Effector CD8-positive, alpha-beta T cell (primary cell): ENCODE measurements at places on chromosomes 2 and 18.

GRCh38 chr2:47134386-47135090, 20.6 kb downstream of the STPG4 start:
- no peak for DNase-seq

DNA sequence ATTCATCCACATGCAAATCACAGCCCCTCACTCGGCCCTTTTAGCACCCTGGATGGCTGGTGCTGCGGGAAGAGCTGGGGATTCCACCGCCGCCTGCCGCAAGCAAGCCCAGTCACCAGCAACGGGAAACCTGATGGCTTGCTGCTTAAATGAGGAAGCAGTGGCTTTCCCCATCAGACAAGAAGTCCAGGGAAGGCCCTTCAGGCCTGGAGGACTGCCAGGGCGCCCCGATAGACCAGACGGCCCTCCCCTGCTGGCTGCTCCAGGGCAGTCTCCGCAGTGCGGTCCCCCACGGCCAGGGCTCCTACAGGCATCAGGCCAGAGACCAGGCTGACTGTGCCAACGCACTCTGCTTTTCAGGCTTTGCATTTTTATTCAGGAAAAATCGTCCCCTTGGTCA, 439.1 kb downstream of the EIPR1 start:
- DNase-seq: no peak

DNA sequence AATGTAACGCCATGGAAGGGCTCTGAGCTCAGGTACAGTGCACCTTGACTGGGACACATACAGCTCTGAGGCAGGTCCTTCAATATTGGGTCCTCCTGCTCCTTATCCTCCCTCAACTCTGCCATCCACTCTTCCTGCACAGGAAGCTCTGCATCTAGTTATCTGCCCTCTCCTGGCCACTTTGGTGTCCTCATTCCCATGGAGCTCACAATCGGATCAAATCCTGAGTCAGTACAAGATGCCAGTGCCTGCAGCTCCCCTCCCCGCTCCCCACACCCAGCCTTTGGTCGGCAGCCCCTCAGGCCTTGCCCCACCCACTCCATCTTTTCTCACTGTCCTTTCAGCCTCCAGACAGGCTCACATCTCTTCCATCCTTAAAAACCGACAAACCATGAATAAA, 58.0 kb downstream of the LRRFIP1 start:
- DNase-seq: no peak

GRCh38 chr2:215332872-215333595, 21.2 kb downstream of the ATIC start:
- no peak for DNase-seq

DNA sequence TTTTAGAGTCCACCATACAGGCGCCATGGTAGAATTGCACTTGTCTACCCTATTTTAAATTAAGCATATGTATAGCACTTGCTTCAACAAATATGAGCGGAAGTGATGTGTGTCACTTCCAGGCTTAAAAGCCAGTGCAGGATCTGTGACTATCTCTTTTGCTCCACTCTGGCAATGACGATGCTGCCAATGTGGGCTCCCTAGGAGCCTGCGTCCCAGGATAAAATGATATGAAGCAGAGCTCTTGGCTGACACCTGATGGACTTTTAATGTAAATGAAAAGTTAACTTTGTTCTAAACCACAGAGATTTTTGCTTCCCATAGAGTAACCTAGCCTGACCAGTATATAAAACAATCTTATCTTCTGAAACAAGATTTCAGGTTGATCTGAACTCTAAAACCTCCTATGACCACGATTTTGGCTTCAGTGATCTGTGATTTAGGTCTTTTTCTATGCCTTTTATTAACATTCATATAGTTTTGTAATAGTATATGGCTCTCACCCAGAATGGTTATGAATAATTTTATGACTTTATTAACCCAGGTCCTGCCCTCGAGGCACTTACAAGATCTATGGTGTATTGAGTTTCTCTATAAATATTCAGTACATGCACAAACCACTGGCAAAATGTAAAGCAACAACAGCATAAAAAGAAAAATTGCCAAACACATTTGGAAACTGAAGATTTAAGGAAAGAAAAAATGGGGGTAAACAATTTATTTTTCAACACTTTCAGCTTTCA, 422.5 kb upstream of the PIK3C3 start:
- no peak for DNase-seq

- no peak for DNase-seq
Observed at GRCh38 chr2:239668651-239669050, 267.8 kb upstream of the HDAC4 start.

DNA sequence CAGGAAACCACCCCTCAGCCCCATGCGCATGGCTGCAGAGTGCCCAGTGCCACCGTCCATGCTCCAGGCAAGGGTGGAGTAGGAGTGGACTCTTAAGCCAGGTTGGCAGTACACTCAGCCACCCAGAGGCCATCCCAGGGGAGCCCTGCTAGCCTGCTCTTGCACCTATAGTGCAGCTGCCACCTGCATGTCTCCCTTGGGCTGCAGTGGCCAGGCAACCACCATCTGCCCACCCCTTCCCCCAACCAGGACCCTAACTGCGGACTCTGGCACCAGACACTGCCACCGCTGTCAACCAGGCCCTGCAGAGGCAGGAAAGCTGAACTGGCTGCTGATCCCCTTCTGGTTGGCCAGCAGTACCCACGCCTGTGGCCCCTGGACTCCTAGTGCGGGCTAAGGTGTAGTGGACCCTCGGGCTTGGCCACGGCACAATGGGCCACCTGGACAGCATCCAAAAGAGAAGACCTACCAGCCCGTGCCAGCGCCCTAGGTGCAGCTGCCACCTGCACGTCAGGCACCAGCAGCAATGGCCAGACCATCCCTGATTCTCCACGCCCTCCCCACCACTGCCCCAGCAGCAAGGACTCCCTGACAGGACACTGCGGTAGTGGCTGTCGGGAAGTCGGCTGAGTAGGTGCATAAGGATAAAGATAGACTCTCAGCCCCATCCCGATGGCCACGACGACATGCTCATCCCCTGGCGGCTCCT, 72.8 kb downstream of the RPIA start:
- no peak for DNase-seq

DNA sequence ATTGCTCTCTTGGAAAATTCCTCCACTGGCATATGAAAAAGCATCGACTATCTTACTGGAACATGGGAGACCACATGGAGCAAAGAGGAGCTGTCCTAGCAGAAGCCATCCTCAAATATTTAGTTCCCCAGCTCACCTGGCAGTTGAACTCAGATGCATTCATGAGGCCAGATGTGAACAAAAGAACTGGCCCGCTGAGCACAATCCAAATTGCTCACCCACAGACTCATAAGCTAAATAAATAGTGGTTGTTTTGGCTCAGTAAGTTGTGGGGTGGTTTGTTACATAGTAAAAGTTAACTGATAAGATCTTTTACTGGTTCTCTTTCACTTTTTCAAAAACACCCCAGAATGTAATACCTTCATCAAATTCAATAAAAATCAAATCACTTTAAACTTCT, 108.6 kb upstream of the CWC22 start:
- no peak for DNase-seq

DNA sequence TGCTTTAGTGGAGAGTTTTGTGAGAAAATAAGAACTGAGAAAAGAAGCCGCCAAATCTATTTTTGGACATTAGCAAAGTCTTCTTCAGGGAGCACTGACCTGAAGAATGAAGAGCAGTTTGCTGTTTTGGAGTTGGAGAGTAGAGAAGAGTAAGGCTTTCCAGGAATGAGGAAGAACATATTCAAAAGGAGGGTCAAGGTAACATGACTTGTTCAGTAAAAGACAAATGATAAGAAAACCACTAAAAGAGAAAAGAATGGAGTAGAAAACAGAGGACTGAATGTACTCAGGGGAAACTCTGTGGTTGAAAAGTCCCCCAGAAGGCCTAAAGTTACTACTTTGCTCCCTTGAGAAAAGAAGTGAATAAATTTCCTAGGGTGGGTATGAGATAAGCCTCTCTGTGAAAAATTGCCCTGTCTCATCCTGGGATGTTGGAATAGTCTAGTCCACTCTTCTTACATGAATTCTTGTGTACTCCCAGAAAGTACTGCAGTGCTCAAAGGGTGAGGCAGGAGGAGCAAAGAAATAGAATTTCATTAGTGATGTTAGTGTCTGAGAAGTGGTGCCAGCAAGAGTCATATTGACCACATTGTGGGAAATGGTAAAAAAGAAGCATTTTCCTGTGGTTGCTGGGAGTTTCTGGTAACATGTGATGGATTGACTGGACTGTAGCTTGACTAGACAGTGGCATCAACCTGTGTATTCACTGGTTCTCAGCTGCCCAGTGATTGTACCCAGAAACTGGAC, 27.8 kb downstream of the MBD5 start:
- DNase-seq: no peak

DNA sequence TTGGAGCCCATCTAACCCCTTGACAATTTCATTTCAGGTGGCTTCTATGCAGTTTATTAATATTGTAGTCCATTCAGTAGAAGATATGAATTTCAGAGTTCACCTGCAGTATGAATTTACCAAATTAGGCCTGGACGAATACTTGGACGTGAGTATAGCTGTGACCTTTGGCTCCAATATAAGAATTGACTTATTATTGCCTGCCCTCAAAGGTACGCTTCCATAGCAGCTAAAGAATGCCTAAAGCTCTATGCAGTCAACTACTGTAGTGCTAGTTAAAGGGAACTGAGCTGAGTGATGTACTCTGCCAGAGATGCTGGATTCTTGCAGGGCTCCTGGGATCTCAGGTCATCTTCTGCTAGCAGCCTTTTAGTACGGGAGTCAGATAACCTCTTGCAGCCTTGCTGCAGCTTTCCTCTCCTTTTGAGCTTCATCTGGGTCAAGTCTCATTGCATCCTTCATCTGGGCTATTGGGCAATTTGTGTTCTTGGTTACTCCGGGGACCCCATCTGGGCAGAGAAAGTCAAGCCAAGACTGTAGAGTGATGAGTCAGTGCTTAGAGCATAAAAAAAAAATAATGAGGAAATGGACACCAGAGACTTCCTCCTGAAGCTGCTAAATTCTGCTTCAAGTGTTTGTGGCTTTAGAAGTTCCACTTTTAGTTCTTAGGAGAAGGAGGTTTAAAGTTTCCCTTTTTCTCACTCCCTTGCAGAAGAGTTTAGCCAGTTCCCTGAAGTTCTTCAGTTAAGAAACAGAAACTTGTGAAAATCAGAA, 105.6 kb downstream of the PRPF40A start:
- no peak for DNase-seq

- DNase-seq: no peak
Observed at GRCh38 chr2:108385411-108386071, 7.8 kb downstream of the SULT1C4 start.

GRCh38 chr2:69989441-69990105, 28.1 kb upstream of the ASPRV1 start:
- DNase-seq: no peak

DNA sequence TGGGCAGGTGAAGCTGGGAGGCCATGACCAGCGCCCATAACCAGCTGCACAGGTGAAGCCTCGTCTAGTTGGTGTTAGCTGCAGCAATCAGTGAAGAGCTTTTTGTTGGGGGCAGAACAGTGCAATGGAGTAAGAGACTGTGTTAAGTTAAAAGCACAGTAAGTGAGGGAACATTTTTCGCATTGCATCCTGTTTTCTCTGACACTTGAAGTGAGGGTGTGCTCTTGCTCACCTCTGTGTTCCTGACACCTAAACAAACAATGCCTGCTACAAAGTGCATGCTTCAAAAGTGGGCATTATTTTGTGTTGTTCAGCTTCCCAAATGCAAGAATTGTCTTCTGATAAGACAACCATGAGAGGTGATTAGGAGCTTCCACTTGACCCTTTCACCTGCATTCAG, 324.0 kb upstream of the ACVR2A start:
- no peak for DNase-seq

DNA sequence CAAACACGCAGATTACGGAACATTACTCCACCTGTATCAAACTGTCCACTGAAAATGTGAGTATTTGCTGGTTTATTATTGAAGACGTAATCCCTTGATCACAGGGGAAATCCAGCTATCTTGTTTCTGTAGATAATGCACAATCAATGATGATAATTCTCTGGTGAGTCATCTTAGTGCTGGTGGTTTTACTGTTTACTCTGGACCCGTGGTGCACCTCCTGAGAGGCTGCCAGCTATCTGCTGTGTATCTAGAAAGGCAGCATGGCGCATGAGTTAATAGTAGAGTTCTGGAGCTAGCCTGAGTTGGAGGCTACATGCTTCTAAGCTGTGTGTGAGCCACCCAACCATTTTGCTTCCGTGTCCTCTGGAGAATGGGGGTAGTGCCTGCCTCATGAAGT, 6.5 kb downstream of the NCAPH start:
- DNase-seq: no peak

DNA sequence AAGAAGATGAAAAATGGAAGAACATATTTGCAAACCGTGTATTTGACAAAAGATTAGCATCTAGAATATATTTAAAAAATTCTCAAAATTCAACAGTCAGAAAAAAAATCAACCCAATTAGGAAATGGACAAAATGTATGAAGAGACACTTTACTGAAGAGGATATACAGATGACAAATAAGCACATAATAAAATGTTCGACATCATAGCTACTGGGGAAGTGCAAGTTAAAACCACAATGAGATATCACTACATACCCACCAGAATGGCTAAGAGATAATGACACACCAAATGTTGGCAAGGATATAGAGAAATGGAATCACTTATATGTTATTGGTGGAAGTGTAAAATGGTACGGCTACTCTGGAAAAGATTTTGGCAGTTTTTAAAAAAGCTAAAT, 11.7 kb upstream of the NUP35 start:
- DNase-seq: no peak

- DNase-seq: no peak
Observed at GRCh38 chr2:236644502-236644911, 74.9 kb downstream of the ACKR3 start.

GRCh38 chr2:140502951-140503630, 1627.7 kb downstream of the LRP1B start:
- no peak for DNase-seq

- DNase-seq: no peak
Observed at GRCh38 chr2:107730898-107731297, 95.8 kb upstream of the RGPD4 start.

GRCh38 chr2:59776726-59777008, 776.8 kb downstream of the BCL11A start:
- DNase-seq: no peak

- no peak for DNase-seq
Observed at GRCh38 chr2:985317-985898, 34.8 kb downstream of the SNTG2 start.
